Activated naive CD4-positive, alpha-beta T cell treated with anti-CD3 and anti-CD28 coated beads for 36 hours (primary cell): ENCODE measurements at places on chromosomes 3 and 15. TPM values are rescaled to one million over a fixed set of nuclear protein-coding genes. Genes with fewer than 3 reads are reported as not detected.

Gene CTXN2
- not detected for total RNA-seq

Gene WNT5A
- not detected for total RNA-seq

DNA sequence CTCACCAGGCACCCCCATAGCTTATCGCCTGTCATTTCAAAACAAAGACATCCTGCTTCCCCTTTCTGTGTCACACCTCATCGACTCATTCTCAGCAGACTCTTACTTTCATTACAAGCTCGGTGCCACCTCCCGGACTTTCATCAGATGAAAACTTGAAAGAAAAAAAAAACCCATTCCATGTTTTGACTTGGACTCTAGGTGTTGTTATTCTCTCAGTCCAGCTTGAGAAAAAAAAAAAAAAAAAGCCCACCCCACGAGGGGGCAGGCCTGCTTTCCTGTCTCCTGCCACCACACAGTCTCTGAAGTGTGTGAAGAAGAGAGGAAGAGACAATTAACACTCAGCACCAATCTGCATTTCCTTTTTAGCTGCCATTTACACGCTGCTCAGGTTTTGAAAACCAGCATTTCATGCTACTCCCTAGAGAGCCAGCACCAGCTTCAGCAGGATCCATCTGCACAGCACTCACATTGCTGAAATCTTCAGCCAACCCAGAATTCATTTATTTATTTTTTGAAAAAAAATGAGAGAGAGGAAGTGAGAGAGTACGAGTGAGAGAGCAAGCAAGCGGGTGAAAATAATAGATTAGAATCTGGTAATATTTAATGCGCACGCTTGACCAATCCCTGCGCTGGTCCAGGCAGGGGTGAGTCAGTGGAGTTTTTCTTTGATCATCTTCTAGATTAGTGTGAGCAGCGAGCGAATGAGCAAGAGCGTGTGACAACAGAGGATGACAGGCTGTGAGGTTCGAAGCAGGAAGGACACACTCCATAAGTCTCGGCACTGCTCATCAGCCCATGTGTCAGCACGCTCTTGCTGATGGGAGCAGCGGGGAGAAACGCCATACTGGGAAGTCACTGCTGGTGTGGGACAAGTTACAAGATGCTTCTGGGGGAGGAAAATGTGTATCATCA is 23.5 kb downstream of the ZNF80 start:
- H3K36me3 ChIP-seq = peaks cover 8% of the 10 kb centered on the region
- no peak overlapping the region for H3K4me3 ChIP-seq
- H3K4me1 ChIP-seq = peaks cover 8% of the 10 kb centered on the region
- DNase-seq = peak; percentile 88
- H3K27ac ChIP-seq = no peak overlapping the region

GRCh38 chr3:98341758-98342157 is 11.9 kb upstream of the OR5K4 start:
- no peak for DNase-seq
- H3K27ac ChIP-seq = no peak overlapping the region
- H3K4me1 ChIP-seq = no peaks in the 10 kb centered on the region
- no peaks in the 10 kb centered on the region for H3K36me3 ChIP-seq

Gene CHDH
- 0.35 TPM for total RNA-seq

DNA sequence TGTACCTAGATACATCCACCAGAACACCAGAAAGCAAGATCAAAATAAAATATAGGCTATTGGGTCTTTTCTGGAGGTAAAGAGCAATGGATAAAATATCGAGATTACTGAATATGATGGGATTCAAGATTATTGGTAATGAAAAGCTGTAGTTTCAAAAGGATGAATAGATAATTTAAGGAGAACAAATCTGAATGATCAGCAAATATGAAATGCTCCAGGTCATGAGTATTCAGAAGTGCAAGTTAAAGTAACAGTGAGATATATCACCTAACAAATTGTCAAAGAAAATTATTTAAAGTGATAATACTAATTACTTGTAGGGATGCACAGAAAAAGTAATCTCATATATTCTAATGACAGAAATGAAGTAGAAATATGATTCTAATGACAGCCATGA is 409.6 kb upstream of the MDFIC2 start:
- H3K4me3 ChIP-seq = no peak overlapping the region
- H3K27me3 ChIP-seq = peaks cover 7% of the 10 kb centered on the region
- no peak overlapping the region for H3K27ac ChIP-seq
- H3K4me1 ChIP-seq = no peaks in the 10 kb centered on the region
- DNase-seq = no peak

Gene SUSD5
- total RNA-seq = not detected

DNA sequence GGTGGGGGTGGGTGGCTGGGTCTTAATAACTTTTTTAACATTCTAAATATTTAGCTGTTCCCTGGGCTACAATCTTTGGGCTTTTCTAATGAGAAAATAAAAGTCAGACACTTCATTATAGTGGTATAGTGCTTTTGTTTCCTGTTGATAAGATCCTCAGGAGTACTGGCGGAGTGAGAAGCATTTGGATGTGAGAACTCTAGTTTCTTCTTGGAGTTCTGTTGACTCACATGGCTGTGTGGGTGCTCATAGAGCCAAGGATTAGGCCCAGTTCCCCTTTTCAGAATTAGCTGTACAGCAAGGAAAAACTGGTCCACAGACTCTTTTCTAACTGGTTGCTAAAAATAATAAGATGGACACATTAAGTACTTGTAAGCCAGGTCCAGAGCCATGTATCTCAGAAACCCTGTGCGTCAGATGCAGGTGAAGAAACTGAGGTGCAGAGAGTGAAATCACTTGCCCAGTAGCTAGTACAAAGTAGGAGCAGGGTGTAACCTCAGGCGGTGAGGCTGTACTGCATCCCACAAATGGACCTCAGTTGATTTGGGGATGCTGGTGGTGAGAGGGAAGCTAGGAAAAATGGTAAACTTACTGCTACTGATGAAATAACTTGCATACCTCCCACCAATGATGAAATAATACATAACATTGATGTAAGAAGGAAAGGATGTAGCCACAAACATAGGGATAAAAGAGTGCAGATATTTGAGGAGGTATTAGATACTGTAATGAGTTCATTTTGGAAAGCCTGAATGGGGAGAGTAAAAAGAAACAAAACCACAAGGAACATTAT is 2.3 kb downstream of the ITPR1 start:
- H3K4me3 ChIP-seq = peak overlapping the region; percentile 26
- peaks cover 37% of the 10 kb centered on the region for H3K4me1 ChIP-seq
- peak overlapping the region; percentile 50 for H3K27ac ChIP-seq
- no peak for DNase-seq
- H3K36me3 ChIP-seq = peaks cover 6% of the 10 kb centered on the region
- H3K27me3 ChIP-seq = peaks cover 4% of the 10 kb centered on the region

- no peaks in the 10 kb centered on the region for H3K27me3 ChIP-seq
- no peaks in the 10 kb centered on the region for H3K4me1 ChIP-seq
- DNase-seq = no peak
- no peak overlapping the region for H3K4me3 ChIP-seq
- no peak overlapping the region for H3K27ac ChIP-seq
- H3K36me3 ChIP-seq = no peaks in the 10 kb centered on the region
Measured at GRCh38 chr3:126125341-126125740, 41.4 kb upstream of the SLC41A3 start.

DNA sequence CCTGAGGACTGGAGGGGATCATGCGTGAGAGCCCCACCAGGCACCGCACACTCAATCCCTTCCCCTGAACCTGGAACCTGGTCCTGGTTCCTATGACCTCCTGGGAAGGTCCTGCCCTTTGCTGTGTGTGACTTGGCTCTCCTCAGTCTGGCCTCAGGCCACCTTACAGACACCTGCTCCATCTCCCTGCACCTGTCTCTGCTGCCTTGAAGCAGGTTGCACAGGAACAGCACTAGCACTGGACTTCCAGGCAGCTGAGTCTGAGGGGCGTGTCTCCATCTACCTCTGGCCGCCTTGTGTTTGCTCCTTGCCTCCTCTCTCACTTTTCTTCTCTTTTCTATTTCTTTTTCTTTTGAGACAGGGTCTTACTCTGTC is 15.4 kb downstream of the PSTPIP1 start:
- peak overlapping the region; percentile 72 for H3K27ac ChIP-seq
- H3K4me3 ChIP-seq = no peak overlapping the region
- H3K36me3 ChIP-seq = peaks cover 16% of the 10 kb centered on the region
- H3K4me1 ChIP-seq = peaks cover 84% of the 10 kb centered on the region
- no peaks in the 10 kb centered on the region for H3K27me3 ChIP-seq
- DNase-seq = no peak

DNA sequence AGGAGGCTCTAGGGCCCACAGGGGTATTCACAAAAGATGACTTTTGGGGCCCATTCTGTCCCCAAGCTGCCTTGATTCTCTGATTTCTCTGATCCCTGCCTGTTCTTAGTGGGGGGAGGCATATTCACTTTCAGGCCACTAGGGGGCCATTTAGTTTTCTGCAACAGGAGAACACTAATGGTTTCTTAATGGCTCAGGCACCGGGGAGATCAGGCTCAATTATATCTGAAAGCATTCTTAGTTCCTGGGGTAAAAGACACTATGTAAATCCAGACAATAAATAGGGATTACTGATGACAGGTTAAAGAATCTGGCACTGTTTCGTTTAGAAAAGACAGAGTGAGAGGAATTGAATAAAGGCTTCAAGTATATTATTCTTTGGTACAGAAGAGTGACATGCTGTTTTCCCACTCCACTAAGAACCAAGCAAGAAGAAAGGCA is 2.5 kb upstream of the INAFM2 start:
- H3K4me3 ChIP-seq = no peak overlapping the region
- no peak overlapping the region for H3K27ac ChIP-seq
- peak; percentile 74 for DNase-seq
- peaks cover 3% of the 10 kb centered on the region for H3K36me3 ChIP-seq
- H3K4me1 ChIP-seq = peaks cover 20% of the 10 kb centered on the region
- no peaks in the 10 kb centered on the region for H3K27me3 ChIP-seq

Gene AAGAB
- 48.8 TPM for total RNA-seq

- no peak overlapping the region for H3K4me3 ChIP-seq
- H3K36me3 ChIP-seq = no peaks in the 10 kb centered on the region
- H3K4me1 ChIP-seq = peaks cover 3% of the 10 kb centered on the region
- peaks cover 38% of the 10 kb centered on the region for H3K27me3 ChIP-seq
- no peak overlapping the region for H3K27ac ChIP-seq
- DNase-seq = no peak
Measured at GRCh38 chr15:71687902-71688508, 122.3 kb upstream of the NR2E3 start.

- H3K4me1 ChIP-seq = peaks cover 29% of the 10 kb centered on the region
- no peak overlapping the region for H3K4me3 ChIP-seq
- no peak for DNase-seq
- no peak overlapping the region for H3K27ac ChIP-seq
- H3K36me3 ChIP-seq = no peaks in the 10 kb centered on the region
Measured at GRCh38 chr3:107588217-107588616, 65.5 kb downstream of the BBX start.

Gene GPR27
- 0.74 TPM for total RNA-seq

Gene MEGF11
- total RNA-seq = 0.05 TPM

GRCh38 chr3:25281041-25281731 is 146.9 kb upstream of the RARB start:
- H3K4me1 ChIP-seq = no peaks in the 10 kb centered on the region
- no peak for DNase-seq
- no peak overlapping the region for H3K4me3 ChIP-seq

- no peaks in the 10 kb centered on the region for H3K36me3 ChIP-seq
- no peak for DNase-seq
- H3K27ac ChIP-seq = no peak overlapping the region
- H3K4me1 ChIP-seq = no peaks in the 10 kb centered on the region
- H3K4me3 ChIP-seq = no peak overlapping the region
- no peaks in the 10 kb centered on the region for H3K27me3 ChIP-seq
Measured at GRCh38 chr15:36080759-36081158, 498.7 kb upstream of the CDIN1 start.

- H3K27ac ChIP-seq = no peak overlapping the region
- no peak for DNase-seq
- no peak overlapping the region for H3K4me3 ChIP-seq
- H3K36me3 ChIP-seq = no peaks in the 10 kb centered on the region
- peaks cover 16% of the 10 kb centered on the region for H3K27me3 ChIP-seq
Measured at GRCh38 chr15:88738796-88739195, 64.4 kb upstream of the ACAN start.

DNA sequence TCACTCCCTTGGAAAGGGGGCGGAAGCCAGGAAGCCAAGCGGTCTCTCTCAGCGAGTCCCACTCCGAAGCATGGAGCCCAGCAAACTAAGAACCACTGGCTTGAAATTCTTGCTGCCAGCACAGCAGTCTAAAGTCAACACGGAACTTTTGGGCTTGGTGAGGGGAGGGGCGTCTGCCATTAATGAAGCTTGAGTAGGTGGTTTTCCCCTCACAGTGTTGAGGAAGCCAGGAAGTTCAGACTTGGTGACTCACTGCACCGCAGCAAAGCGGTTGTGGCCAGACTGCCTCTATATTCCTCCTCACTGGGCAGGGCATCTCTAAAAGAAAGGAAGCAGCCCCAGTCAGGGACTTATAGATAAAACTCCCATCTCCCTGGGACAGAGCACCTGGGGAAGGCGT is 665.4 kb upstream of the CBLB start:
- DNase-seq = peak; percentile 69
- H3K36me3 ChIP-seq = peaks cover 10% of the 10 kb centered on the region
- peaks cover 7% of the 10 kb centered on the region for H3K27me3 ChIP-seq
- peaks cover 15% of the 10 kb centered on the region for H3K4me1 ChIP-seq
- H3K4me3 ChIP-seq = no peak overlapping the region

DNA sequence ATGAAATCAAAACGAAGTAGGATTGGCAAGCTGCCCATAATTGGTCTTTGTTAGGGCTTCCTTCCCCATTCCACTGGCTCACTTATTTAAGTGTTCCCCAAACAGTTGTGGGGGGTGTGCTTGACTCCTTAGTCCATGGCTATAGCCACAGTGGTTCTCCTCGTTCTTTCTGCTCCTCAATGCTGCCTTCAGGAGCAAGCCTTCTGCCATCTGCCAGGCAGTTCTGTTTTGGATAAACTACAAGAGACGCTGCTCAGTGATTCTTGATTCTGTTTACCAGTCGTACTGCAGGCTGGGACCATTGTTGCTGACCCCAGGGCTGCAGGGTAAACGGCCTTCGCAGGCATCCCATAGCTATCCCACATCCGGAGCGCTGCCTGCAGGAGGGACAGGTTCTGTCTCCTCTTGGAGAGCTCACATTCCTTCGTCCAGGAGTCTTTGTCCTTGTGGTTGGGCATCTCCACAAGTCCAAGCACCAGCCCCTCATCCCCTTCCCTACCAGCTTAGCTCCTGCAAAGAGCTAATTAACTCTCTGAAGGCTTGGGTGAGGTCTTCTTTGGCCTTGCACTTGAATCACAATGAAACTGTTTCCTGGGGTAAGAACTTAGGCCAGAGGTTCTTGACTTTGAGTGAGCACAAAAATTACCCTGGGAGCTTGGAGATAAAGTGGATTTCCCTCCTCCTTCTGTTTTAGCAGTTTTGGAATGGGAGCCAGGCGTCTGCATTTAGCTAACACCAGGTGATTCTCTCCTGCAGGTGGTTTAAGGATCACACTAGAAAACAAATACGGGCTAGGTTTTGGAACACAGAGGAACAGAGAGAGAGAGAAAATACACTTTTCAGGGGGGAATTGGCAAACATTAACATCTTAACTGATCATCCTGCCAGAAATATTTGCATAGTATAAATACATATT is 114.9 kb downstream of the SV2B start:
- no peak overlapping the region for H3K4me3 ChIP-seq
- no peaks in the 10 kb centered on the region for H3K4me1 ChIP-seq
- DNase-seq = no peak
- H3K27ac ChIP-seq = no peak overlapping the region

GRCh38 chr3:59235634-59236012 is 185.8 kb upstream of the CFAP20DC start:
- no peak overlapping the region for H3K4me3 ChIP-seq
- H3K36me3 ChIP-seq = peaks cover 5% of the 10 kb centered on the region
- H3K27me3 ChIP-seq = no peaks in the 10 kb centered on the region
- peaks cover 8% of the 10 kb centered on the region for H3K4me1 ChIP-seq
